GOT3 (cell line): ENCODE measurements at places on chromosomes 6 and 20.

- no peak for DNase-seq
Measured at GRCh38 chr6:1893470-1894130, 283.9 kb downstream of the FOXC1 start.

DNA sequence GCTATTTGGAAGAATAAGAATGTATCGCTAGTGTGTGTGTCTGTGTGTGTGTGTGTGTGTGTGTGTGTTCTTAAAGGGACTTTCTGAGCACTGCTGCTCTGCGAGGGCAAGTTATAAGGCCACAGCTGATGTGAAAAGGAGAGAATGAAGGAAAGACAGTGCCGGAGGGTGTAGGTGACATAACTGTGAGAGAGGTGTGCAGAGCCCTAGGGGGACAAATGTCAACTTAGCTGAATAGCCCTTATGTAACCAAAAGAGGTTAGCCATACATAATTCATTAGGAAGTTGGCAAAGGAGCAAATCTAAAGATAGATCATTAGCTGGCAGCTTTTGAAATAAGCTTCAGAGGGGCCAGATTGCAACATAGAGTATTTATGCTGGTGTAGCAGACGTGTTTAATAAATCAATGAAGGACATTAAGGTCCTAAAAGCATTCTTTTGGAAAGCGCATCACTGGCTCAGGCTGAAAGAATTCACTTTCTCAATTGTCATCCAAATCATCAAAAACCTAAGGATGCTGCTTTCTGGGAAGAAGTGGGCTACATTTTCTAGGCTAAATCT, 81.0 kb downstream of the NDUFAF5 start:
- no peak for DNase-seq

DNA sequence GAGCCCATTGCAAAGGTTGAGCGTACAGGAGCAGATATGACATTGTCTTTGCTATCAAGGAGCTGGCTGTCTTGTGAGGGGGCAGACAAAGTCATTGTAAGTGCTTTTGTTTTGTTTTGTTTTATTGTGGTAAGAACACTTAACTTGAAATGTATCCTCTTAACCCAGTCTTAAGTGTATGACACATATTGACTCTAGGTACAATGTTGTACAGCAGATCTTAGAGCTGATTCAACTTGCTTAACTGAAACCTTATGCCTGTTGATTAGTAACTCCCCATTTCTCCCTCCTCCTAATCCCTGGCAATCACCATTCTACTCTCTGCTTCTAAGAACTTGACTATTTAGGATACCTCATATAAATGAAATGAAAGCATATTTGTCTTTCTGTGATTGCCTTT, 429.0 kb downstream of the BMP2 start:
- DNase-seq, result no peak

DNA sequence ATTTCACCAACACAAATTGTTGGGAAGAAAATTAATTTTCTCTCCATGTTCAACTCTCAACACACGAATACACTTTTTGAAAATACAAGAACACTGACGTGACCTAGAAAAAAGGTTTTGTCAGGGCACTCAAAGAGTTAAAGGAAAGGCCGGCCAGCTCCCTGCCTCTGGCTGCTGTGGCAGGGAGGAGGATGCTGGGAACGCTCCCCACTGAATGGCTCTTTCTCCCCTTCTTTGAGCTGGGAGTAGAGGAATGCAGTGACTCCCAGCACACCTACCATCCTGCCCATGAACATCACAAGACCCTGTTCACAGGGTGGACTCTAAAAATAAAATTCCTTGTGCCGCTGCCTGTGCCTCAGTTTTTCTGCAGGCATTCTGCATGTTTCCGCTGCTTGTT, 47.0 kb downstream of the MAP3K5 start:
- DNase-seq, result no peak

- no peak for DNase-seq
Measured at GRCh38 chr6:9020001-9020400, 584.7 kb upstream of the SLC35B3 start.

GRCh38 chr6:84618046-84618752, 146.2 kb downstream of the TBX18 start:
- DNase-seq, result no peak
